Type B pancreatic cell (in vitro differentiated cells): ENCODE measurements at places on chromosomes 11 and 22. TPM values are rescaled to one million over a fixed set of nuclear protein-coding genes. Genes with fewer than 3 reads are reported as not detected.

GRCh38 chr11:1876361-1877063, 15.2 kb downstream of the PRR33 start:
- H3K36me3 ChIP-seq, result no peaks in the 10 kb centered on the region
- H3K4me1 ChIP-seq, result no peaks in the 10 kb centered on the region

Gene FDX1
- total RNA-seq, result 14.6 and 24.9 TPM in 2 replicates

DNA sequence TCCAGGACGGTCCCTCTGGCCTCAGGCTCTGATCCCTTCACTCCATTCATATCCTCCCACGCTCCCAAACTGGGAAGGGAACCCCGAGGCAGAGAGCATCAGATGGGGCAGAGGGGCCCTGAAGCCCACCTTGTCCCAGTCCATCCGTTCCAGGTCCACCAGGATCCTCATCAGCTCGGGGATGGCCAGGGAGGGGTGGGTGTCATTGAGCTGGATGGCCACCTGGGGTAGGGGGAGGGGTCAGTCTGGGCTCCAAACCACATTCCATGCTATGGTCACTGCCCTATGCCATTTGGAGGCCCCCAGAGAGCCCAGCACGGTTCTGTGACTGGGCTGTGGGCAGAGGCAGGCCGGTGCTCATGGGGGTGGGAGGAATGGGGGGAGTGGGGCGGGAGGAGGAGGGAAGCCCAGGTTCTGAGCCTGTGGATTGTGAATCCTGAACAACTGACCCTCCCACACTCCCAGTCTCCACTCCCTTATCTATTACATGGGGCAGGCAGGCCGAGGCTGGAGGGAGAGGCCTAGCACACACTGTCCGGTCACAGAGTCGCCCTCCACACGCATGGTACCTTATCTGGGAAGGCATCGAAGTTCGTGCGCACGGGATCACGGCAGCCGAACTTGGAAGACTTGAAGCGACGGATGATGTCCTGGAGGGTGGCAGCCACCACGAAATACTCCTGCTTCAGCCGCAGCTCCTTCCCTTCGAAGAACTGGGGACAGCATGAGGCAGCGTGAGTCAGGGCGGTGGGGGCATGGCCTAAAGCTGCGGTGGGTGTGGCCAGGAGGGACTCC, 5.5 kb downstream of the PYGM start:
- no peak overlapping the region for H3K4me3 ChIP-seq
- no peak overlapping the region for H3K27ac ChIP-seq
- H3K36me3 ChIP-seq, result no peaks in the 10 kb centered on the region
- DNase-seq, result no peak
- peaks cover 5% of the 10 kb centered on the region for H3K4me1 ChIP-seq

GRCh38 chr22:30273711-30274436, 7.2 kb upstream of the OSM start:
- DNase-seq, result no peak
- no peak overlapping the region for H3K27ac ChIP-seq
- H3K4me1 ChIP-seq, result peaks cover 8% of the 10 kb centered on the region
- no peak overlapping the region for H3K4me3 ChIP-seq
- H3K36me3 ChIP-seq, result no peaks in the 10 kb centered on the region

Gene LDHAL6A
- total RNA-seq, result not detected in 2 replicates

Gene C11orf97
- not detected in 2 replicates for total RNA-seq

- no peaks in the 10 kb centered on the region for H3K36me3 ChIP-seq
- no peaks in the 10 kb centered on the region for H3K27me3 ChIP-seq
- DNase-seq, result peak; percentile 84
- peak within 1 kb of the TSS; percentile 91 for H3K4me3 ChIP-seq
- H3K4me1 ChIP-seq, result peaks cover 29% of the 10 kb centered on the region
Observed at GRCh38 chr11:73308003-73308960, at the start of gene ARHGEF17. Gene ARHGEF17 (plus strand): TSS chr11:73308276. CDS start chr11:73308639, 363 bp downstream.

GRCh38 chr11:64522843-64523380, 68.1 kb upstream of the SLC22A12 start:
- H3K4me3 ChIP-seq, result no peak overlapping the region
- H3K36me3 ChIP-seq, result no peaks in the 10 kb centered on the region
- H3K27me3 ChIP-seq, result peaks cover 57% of the 10 kb centered on the region
- no peaks in the 10 kb centered on the region for H3K4me1 ChIP-seq
- no peak for DNase-seq

DNA sequence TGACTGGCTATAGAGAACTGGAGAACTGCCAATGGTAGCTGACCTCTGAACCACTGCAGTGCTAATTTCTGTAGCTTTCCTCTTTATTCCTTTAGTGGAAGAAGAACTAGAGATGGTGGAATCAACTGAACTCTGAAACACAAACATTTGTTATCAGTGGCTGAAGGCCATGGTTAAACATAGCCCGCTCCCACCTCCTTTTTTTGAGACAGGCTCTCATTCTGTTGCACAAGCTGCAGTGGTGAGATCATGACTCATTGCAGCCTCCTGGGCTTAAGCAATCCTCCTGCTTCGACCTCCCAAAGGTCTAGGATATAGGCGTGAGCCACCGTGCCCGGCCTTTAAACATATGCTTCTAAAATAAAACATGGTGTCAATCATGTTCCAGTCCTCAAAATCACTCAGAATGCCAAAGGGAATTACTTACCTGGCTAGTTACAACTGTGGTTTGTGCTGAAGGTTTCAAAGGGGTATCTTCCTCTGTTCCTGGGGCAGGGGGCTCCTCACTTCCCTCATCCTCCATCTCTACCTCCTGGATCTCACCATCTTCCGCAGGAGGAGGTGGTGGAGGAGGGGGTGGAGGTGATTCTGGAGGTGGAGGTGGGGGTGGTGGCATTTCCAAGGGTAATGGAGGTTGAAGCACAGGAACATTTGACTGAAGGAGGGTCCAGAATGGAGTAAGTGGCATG, 9.0 kb upstream of the AGBL2 start:
- no peaks in the 10 kb centered on the region for H3K27me3 ChIP-seq
- H3K4me3 ChIP-seq, result no peak overlapping the region
- peaks cover 34% of the 10 kb centered on the region for H3K36me3 ChIP-seq
- peak overlapping the region; percentile 75 for H3K27ac ChIP-seq
- DNase-seq, result no peak
- H3K4me1 ChIP-seq, result no peaks in the 10 kb centered on the region

DNA sequence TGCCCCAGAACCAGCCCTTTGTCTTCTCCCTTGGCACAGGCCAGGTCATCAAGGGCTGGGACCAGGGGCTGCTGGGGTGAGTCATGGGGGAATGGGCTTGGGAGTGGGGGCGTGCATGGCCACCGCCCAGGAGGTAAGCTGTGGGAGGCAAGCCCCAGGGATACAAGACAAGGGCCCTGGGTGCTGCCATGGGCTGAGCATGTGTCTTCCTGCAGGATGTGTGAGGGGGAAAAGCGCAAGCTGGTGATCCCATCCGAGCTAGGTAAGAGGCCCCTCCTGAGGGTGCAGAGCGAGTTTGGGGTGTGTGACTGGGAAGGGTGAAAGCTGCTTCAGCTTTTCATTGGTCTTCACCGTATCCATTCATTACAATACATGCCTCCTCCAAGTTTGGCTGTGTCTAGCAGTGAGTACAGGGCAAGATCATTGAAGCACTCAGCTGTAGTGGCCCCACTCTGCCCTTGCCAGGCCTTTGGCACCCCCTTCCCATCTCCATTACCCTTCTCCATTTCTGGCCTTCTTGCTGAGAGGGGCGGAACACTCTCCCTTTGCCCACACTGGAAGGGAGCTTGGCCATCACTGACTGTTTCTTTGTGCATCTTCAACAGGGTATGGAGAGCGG, 2.5 kb downstream of the FKBP2 start:
- peak overlapping the region; percentile 80 for H3K4me3 ChIP-seq
- H3K27me3 ChIP-seq, result no peaks in the 10 kb centered on the region
- peaks cover 16% of the 10 kb centered on the region for H3K4me1 ChIP-seq
- no peak for DNase-seq
- H3K27ac ChIP-seq, result peak overlapping the region; percentile 84
- H3K36me3 ChIP-seq, result peaks cover 3% of the 10 kb centered on the region

Gene GLYATL2
- total RNA-seq, result 0.58 TPM in 1 of 2 replicates, not detected in the other

Gene MMP13
- total RNA-seq, result not detected in 2 replicates

Gene SGSM1
- total RNA-seq, result 3.7 and 5.1 TPM in 2 replicates

- peaks cover 9% of the 10 kb centered on the region for H3K36me3 ChIP-seq
- H3K4me1 ChIP-seq, result peaks cover 51% of the 10 kb centered on the region
- peaks cover under 1% of the 10 kb centered on the region for H3K27me3 ChIP-seq
- no peak for DNase-seq
- H3K27ac ChIP-seq, result peak overlapping the region; percentile 80
Observed at GRCh38 chr11:30454111-30454510, 131.2 kb downstream of the ARL14EP start.

Gene SCUBE2
- 7.9 and 12.7 TPM in 2 replicates for total RNA-seq

DNA sequence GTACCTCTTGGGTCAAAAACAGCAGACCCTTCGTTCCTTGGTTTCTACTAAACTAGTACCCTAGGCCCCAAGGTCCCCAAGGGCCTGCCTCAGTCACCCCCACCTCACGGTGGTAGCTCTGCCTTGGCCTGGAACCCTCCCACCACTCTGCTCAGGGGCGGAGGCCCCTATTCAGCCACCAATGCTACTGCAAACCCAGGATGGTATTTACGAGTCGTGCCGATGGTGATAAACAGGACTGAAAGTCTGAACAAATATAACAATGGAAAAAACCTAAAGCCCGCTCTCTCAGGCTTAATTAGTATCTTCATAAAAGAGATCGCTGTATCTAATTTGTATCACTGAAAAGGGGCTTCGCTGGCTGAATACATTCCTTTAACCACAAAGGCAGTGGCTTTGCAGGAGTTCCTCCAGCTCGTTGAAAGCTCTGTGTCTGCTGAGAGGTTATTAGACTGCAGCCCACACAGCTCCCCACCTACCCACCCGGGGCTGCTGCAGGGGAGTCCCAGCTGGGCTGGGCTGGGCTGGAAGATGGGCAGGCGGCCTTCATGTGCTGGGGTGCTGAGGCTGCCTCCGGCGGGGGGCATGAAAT, 15.2 kb downstream of the SHISAL1 start:
- peaks cover 19% of the 10 kb centered on the region for H3K27me3 ChIP-seq
- H3K4me3 ChIP-seq, result no peak overlapping the region
- peaks cover 5% of the 10 kb centered on the region for H3K36me3 ChIP-seq
- peaks cover 16% of the 10 kb centered on the region for H3K4me1 ChIP-seq

- H3K36me3 ChIP-seq, result no peaks in the 10 kb centered on the region
- H3K4me1 ChIP-seq, result peaks cover 6% of the 10 kb centered on the region
- DNase-seq, result no peak
- H3K27ac ChIP-seq, result no peak overlapping the region
- H3K4me3 ChIP-seq, result no peak overlapping the region
- no peaks in the 10 kb centered on the region for H3K27me3 ChIP-seq
Observed at GRCh38 chr11:128195057-128195751, 392.2 kb downstream of the ETS1 start.

Gene PGR
- 0.29 and 0.64 TPM in 2 replicates for total RNA-seq

DNA sequence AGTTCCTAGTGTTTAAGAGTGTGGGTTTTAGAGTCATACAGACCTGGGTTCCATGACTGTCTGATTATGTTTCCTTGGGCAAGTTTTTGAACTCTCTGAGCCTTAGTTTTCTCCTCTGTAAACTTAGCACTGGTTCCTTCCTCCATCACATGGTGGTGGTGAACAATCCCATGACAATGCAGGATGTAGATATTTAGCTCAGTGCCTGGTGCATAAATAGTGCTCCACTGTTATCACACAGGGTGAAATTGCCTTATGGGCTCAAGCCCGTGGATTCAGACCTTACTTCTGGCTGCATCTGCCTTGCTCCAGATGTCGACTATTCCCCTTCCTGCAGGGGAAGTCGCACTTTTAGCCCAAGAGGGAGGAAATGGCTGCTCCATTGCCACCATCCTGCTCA, 62.7 kb downstream of the LDLRAD3 start:
- H3K27me3 ChIP-seq, result no peaks in the 10 kb centered on the region
- no peak for DNase-seq
- no peak overlapping the region for H3K4me3 ChIP-seq
- peaks cover 13% of the 10 kb centered on the region for H3K36me3 ChIP-seq

DNA sequence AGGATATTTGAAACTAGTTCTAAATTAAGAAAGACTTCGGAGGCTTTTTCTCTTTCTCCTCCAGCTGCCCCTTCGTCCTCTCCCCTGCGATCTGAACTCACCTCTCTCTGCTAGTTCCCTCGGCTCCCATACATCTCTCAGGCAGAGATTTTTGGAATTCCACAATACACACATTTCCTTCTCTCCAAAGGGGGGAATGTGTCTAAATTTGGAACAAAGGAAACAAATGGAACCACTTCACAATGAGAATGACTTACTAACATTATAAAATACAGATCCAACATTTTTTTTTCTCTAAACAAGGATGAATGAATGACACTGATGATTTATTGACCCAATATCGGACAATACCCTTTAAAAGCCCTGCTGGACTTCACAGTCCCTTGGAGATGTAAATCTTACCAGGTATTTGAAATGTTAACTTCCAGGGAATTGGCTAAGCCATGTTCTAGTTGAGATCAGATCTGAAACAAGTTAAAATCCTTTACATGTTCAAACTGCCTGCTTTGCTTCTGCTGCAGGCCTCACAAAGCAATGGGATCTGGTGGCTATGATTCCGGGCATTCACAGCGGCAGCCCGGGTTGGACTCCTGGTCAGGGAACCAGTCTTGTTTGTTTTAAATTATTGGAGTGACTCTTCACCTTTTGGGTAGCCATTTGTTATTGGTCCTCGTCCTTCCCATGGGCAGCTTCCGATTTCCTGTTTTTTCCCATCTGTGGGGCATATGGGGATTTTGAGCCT, 20.5 kb upstream of the GSTP1 start:
- no peaks in the 10 kb centered on the region for H3K36me3 ChIP-seq
- H3K4me1 ChIP-seq, result peaks cover 10% of the 10 kb centered on the region
- DNase-seq, result no peak
- H3K27ac ChIP-seq, result peak overlapping the region; percentile 9
- peaks cover 3% of the 10 kb centered on the region for H3K27me3 ChIP-seq
- no peak overlapping the region for H3K4me3 ChIP-seq

Gene GAL
- 3.4 and 6.2 TPM in 2 replicates for total RNA-seq

Gene FAM111B
- 12.7 and 13.2 TPM in 2 replicates for total RNA-seq

Gene LRRC51
- total RNA-seq, result 7.9 and 14.7 TPM in 2 replicates

Gene TRIM49
- total RNA-seq, result not detected in 2 replicates

DNA sequence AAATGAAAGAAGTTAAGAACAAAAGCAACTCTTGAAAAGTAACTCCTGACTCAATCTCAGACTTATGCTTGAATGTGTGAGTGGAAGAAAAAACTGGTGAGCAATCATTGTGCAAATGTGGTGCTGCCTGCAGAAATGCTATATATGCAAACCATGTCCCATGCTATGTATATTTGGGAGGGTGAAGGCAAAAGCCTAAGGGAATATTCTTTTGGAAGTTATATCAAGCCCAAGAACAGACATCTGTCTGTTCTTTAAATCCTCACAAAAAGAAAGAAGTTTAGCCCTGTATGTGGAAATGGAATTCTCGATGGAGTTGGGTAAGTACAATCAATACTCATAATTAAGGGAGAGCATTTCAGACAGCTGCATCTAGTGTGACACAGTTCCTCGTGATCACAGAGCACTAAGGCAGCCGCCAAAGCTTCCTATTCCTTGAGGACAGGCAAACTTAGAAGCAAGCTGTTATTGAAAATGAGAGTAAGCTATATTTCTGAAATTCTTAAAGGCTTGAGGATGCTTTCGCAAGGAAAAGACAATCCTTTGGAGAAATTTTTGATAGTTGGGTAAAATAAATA, 406.5 kb upstream of the CHORDC1 start:
- no peak for DNase-seq
- no peaks in the 10 kb centered on the region for H3K27me3 ChIP-seq
- H3K4me1 ChIP-seq, result no peaks in the 10 kb centered on the region
- H3K27ac ChIP-seq, result no peak overlapping the region

GRCh38 chr11:101567071-101567470, 16.7 kb downstream of the TRPC6 start:
- H3K27me3 ChIP-seq, result no peaks in the 10 kb centered on the region
- DNase-seq, result no peak
- H3K36me3 ChIP-seq, result no peaks in the 10 kb centered on the region
